ENCODE measurements at places on chromosomes 2 and 18.

GRCh38 chr18:23689616-23690504 lies 607 bp downstream of the LAMA3 start:
- DNase-seq = no peak

DNA sequence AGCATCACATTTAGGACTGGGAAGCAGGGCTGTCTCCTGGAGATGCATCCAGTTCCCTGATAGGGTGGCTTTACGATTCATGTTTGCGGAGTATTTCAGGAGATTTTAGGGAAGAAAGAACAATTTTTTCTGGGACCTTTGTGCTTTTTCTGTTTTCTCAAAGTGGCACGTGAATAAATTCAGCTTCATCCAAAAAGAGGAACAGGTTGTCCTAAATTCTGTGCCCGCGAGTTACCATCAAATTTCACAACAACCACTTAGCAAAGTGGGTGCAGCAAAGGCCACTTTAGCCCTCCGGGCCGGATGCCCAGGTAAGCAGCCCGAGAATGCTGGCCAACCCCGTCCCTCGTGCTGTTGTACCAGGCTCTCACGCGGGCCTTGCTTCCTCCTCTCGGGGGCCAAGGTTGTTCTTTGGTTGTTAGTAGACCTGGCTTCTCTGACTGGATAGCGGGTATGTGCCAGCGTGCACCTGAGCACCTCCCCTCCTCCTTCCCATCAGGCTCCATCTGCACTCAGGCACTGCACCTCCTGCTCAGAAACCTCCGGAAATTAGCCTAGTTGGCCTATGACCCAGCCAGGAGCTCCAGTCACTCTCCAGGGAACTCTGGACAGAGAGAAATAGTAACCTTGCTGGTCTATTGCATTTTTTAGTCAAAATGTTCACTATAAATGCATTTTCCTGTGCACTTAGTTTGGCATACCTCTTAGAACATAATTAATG lies 83.0 kb downstream of the CMPK2 start:
- DNase-seq = no peak

DNA sequence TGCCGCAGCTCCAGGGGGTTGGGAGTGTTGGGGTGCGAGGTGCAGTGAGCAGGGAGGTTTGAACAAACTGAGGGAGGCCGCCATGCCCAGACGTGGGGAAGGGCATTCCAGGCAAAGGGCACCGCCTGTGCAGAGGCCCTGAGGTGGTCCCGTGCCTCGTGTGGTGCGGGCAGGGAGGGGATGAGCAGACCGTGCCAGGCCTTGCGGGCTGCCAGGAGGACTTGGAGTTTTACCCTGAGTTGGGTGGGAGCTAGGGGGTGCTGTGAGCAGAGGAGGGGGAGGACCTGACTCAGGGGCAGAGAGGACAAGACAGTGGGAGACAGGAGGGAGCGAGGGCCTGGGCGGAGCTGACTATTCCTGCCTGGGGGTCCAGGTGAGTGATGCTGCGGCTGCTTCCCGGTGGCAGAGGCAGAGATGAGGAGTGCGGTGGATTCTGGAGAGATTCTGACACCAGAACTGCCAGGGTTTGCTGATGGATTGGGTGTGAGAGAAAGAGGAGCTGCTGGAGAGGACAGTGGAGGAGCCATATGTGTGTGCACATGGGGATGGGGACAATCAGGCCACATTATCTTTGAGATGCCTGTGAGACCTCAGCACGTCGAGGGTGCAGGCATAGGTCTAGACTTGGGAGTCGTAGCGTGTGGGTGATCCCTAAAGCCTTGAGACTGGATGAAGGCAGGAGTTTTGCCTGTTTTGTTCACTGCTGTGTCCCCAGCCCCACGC lies 23.4 kb downstream of the ZAP70 start:
- no peak for DNase-seq

DNA sequence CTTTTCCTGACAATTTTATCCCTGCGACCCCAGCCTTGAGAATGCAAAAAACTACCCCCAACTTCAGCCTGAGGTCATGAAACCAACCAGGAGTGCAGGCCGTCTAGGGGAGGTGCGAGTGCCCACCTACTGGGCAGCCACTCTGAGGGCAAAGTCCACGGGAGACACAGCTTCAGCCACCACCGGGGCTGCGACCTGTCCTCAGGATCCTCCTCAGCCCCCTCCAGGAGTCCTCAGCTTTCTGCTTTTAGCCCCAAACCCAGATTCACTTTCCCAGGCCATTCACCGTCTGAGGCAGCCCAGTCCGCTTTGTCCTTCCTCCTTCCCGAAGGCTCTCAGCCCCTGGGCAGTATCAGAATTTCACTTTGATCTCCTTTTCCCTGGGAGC lies 210.2 kb upstream of the TNP1 start:
- no peak for DNase-seq

GRCh38 chr2:140863713-140864112 lies 1267.1 kb downstream of the LRP1B start:
- no peak for DNase-seq

DNA sequence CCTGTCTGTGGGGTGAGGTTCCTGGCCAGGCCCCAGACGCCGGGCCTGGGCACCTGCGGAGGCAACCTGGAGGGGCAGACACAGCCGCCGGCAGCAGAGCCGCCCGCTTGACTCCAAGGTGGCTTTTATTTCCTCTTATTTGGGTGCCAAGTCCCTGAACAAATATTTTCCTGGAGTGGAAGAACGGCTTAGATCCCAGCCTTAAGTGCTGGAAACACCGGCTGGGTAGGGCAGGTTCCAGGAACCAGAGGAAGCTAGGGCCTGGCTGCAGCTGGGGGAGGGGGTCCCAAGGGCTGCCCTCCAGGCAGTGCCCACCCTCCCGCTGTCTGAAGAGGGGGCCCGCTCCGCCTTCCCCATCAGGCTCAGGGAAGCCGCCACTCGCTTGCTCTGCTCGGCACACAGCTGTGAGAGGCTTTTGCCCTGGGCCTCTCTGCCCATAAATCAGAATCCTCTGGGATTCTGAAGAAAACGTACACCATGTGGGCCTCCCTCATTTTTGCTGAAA lies 28.2 kb downstream of the SDC1 start:
- peak; percentile 69 for DNase-seq

- no peak for DNase-seq
Observed at GRCh38 chr2:10340593-10340975, 37.9 kb downstream of the HPCAL1 start.

DNA sequence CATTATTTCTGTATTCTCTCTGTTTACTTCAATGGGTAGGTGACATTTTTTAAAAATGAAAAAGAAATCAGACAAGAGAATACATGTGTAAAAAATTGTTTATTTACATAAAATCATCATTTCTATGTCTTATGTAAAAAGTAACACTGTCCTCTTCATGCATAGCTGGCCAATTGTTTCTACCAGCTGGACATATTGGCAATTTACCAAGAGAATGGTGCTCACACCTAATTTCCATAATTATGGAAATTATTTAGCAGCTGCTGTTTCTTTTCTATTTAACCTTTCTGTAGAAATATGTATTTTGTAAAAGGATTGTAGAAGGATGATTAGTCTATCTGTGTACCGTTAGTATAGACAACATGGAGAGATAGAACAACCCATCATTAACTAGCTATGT lies 791.9 kb downstream of the TRIB2 start:
- no peak for DNase-seq

DNA sequence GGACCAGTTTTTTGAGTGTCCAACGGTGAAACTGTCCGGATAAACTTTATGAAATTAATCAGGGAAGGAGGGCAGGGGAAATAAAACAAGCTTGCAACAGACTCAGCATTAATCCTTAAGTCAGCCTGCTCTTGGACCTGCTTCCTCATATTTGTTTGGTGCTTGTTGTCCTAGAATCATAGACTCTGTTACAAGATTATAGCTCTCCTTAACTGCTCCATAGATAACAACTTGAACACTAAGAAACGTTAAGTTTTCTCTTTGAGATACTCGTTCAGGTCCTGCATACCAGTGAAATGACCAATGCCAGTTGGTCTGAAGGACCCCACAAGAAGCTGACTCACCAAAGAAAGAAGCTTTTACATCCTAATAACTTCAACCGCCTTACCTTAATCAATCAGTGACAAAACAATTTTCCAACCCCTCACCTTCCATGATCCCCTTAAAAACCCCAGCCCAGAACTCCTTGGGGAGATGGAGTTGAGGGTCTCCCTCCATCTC lies 493.2 kb downstream of the PID1 start:
- DNase-seq = no peak

DNA sequence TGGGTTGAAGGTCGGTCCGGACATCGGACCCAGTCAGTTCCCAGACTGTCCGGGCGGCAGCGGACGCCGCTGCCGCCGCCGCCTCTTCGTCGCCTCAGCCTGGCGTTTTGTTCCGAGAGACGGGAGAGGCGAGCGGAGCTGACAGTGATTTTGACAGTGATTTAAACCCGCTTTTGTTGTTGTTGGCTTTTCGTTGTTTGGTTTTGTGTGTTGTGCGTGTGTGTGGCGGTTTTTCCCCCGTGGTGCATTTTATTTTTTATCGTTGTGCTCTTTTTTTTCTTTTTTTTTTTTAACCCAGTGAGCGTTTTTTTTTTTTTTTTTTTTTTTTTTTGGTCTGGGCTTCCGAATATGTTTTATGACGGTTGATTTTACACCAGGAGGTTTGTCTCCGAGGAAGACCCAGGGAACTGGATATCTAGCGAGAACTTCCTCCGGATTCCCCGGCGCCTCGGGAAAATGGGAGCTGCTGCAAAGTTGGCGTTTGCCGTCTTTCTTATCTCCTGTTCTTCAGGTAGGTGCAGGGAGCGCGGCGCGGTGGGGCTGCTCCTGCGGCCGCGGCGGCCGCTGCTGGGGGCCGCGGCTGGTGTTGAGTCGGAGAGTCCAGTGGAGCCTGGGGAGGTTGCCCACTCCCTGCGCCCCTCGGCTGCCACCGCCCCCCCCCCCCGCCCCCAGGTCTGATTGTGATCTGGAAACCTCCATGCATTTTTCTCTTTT lies at the start of gene ACVR2A:
TSS of gene ACVR2A (plus strand) at position 333 of the 714 bp plus-strand sequence. CDS start at position 457, 124 bp downstream.
- peak; percentile 44 for DNase-seq

GRCh38 chr2:234339011-234339410 lies 157.9 kb downstream of the ARL4C start:
- DNase-seq = no peak

DNA sequence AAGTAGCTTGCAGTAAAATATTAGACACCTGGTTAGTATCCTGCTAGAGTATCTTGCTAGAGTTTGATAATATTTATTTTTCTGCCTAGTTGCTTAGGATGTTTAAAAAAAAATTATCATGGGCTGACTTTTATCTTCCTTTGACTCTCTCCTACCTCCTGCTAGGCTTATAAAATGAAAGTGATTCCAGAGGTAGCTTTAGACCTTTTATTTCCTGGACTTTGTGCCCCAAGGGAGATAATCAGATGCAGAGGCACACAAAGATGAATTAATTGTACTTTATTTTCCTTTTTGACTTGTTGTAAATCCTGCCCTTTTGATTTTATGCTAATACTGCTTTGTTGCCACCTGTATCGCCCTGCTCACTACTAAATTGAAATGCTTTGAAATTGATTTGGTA lies 130.7 kb downstream of the WDSUB1 start:
- no peak for DNase-seq

GRCh38 chr2:187093771-187094412 lies 244.9 kb upstream of the ZSWIM2 start:
- DNase-seq = no peak

DNA sequence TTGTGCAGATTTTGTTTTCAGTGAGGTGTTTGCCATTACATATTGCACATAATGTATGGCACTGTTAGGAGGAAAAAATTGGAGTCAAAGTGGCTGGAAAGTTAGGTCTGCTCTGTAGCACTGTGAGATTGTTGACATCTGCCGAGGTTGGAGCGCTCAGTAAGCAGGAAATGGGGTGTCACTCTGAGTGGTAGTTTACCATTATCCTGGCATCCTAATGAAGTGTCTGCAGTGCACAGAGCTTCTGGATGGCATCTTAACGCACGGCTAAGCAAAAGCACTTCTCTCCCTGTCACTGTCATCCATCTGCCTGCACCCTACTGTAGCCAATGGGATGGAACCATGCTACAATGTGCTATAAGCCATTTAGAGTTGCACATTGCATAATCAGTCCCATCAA lies 561.9 kb downstream of the ARHGAP15 start:
- no peak for DNase-seq

GRCh38 chr2:188292348-188293239 lies 920 bp downstream of the GULP1 start:
- peak; percentile 81 for DNase-seq

DNA sequence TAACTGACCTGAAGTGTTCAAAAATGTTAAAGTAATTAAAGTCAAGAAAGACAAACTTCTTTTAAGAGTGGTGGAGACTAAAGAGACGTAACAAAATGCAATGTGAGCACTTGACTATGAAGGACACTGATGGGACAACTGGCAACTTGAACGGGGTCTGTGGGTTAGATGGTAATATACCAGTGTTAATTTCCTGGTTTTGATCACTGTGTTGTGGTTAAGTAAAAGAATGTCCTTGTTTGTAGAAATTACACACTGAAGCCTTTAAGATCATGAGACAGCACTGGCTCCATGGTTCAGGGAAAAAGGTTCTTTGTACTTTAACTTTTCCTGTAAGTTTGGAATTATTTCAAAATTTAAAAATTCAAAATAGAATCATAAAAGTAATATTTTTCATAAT lies 58.2 kb downstream of the REL start:
- DNase-seq = no peak

DNA sequence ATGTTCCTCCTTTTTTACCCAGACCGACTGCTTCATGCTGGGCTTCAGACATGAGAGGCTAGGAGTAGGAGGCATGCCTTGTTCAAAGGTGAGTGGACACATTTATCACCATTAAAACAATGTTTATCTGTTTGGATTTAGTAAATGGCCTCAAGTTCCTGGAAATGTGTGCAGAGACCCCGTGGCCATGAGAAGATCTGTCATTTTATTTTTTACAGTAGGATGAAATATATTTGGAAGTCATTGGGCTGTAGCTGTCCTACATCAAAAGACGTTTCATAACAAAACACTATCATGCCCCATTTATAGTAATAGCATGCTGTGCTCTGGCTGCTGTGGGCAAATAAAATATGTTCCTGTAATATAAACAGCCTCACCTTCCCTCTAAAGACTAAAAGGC lies 403.9 kb upstream of the TNP1 start:
- no peak for DNase-seq

DNA sequence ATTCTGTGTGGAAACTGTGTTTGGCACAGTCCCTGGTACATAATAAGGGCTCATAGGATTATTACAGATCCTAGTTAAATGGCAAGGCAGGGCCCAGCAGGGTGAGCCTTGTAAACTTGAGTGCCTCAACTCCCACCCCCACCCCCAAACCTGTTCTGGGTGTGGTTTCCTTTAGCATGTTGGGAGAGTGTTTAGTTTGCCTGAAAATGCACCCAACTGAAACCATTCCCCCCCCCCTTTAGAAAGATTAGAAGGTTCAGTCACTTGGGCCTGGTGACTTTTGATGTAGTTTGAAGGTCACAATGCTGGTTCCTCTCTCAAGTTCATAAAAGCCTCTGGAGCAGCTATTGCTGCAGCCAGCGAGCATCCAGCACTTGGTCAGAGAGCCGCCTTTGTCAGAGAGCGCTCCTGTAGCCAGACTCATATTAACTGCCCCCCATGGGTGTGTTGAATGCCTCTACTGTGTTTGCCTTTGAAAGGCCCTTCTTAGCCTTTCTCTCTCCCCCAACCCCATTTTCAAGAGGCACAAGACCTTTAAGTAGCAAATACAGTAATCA lies 113.7 kb downstream of the SPTBN1 start:
- peak; percentile 79 for DNase-seq

- no peak for DNase-seq
Observed at GRCh38 chr2:72115110-72116080, 32.3 kb downstream of the CYP26B1 start.

All from transverse colon (tissue), 4 donors.